Sigmoid colon (tissue), 7 donors: ENCODE measurements at places on chromosomes 13 and 19. TPM values are rescaled to one million over a fixed set of nuclear protein-coding genes. Genes with fewer than 3 reads are reported as not detected.

Gene FLT3LG
- 11.1 TPM for total RNA-seq

Gene RFX1
- total RNA-seq, result 1.6 TPM

Gene TPRX2
- not detected for total RNA-seq

Gene GRK1
- not detected for total RNA-seq

Gene ANKLE1
- 1.1 TPM for total RNA-seq

Gene GGN
- not detected for total RNA-seq

Gene KLF2
- 49.3 TPM for total RNA-seq

Gene ACER1
- not detected for total RNA-seq

Gene IGFL4
- not detected for total RNA-seq

Gene ZNF560
- total RNA-seq, result not detected

Gene CBY2
- not detected for total RNA-seq

Gene RAB3A
- total RNA-seq, result 2.2 TPM

Gene DHX34
- total RNA-seq, result 11.9 TPM

Gene PCDH9
- total RNA-seq, result 11.4 TPM

Gene GNG7
- total RNA-seq, result 2.6 TPM

Gene RASGRP4
- total RNA-seq, result 3.5 TPM

Gene RAD23A
- total RNA-seq, result 133 TPM

Gene ANGPTL4
- 29.6 TPM for total RNA-seq

Gene KIR3DL1
- not detected for total RNA-seq

Gene FUT6
- not detected for total RNA-seq
